Effector memory CD4-positive, alpha-beta T cell (primary cell): ENCODE measurements at places on chromosomes 1 and 21.

DNA sequence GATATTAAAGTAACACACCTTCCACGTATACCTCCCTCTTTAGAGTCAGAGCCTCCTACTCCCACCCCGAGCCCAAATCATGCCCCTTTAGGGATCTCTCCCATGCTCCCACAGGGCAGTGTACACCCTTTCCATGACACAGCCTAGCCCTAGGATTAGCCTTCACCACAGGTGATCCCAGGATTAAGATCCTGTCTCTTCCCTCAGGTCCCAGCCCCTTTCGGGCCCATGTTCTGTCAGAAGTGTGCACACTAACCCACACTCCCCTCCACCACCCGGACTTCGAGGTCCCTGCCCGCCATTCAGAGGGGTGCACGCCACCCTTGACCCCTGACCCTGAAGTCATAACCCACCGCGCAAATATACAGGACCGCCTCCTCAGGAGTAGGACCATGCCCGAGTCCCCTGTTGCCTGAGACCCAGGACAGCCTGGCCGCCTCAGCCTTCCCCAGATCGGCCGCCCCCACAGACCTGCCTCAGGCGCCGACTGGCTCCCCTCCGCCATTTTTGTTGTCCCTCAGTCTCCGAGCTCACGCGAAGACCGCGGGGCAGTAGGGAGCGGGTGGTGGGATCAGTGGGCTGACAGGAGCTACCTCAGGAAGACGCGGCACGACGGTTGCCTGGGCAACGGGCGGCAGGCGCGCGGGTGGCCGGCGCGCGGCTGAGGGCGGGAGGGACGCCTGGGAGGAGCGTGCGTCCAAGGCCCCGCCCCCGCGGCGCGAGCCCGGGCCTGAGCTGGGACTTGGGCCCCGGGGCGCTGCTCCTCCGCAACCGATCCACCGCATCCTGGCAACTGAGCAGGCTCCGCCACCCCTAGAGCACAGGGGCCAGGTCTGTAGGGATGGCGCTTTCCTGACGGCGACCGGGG is at the start of gene AGBL4:
Gene AGBL4 (minus strand): TSS at position 663 of the 868 bp plus-strand sequence.
- H3K27ac ChIP-seq: no peak within 1 kb of the TSS
- H3K27me3 ChIP-seq: no peaks in the 10 kb centered on the region
- H3K4me1 ChIP-seq: no peaks in the 10 kb centered on the region
- H3K36me3 ChIP-seq: no peaks in the 10 kb centered on the region
- H3K4me3 ChIP-seq: no peak within 1 kb of the TSS

- H3K4me3 ChIP-seq: no peak overlapping the region
- no peaks in the 10 kb centered on the region for H3K4me1 ChIP-seq
- H3K27ac ChIP-seq: no peak overlapping the region
- DNase-seq: no peak
Measured at GRCh38 chr1:53868565-53868964, 21.0 kb downstream of the YIPF1 start.

DNA sequence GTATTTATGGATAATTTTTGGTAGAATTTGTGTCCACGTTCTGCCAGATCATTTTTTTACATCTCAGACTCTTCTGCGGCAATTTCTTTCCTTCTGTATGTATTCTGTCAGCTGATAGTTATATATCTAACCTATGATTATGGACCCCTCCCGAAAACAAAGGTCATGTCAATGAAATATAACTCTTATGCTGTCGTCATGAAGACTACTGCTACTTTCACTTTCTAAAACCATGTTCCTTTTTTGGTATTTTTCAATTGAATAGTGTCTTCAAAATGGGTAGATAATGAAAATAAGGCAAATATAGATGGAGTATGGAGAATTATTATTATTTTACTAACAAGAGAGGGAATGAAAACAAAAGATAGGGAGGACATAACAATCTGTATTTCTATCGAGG is 3.2 kb downstream of the ANGPTL1 start:
- no peaks in the 10 kb centered on the region for H3K27me3 ChIP-seq
- H3K4me3 ChIP-seq: no peak overlapping the region
- H3K36me3 ChIP-seq: no peaks in the 10 kb centered on the region
- no peaks in the 10 kb centered on the region for H3K4me1 ChIP-seq
- H3K27ac ChIP-seq: no peak overlapping the region

DNA sequence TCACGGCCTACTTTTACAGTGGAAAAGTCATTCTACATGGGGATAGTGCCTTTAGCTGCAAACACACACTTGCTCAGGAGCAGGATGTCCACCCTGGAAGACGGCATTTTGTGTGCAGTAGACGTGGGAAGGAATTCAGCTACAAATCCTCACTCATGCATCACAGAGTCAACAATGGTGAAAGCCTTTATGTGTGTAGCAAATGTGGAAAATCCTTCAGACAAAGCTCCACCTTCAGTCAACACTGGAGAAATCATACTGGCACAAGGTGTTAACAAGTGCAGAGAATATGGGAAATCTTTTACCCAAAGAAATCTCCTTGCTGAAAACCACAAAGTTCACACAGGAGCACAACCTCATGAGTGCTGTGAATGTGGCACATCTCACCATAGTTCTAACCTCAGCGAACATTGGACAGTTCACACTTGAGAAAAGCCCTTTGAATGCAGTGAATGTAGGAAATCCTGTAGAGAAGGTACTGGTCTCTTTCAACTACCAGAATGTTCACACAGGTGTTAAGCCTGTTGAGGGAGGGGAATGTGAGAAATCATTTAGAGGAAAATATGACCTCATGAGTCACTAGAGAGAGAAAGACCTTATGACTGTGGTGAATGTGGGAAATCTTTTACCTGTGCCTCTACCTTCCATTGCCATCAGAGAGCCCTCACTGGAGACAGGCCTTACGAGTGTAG is 101.8 kb downstream of the PTGS2 start:
- H3K4me1 ChIP-seq: no peaks in the 10 kb centered on the region
- no peak for DNase-seq
- H3K36me3 ChIP-seq: no peaks in the 10 kb centered on the region
- H3K4me3 ChIP-seq: no peak overlapping the region
- no peaks in the 10 kb centered on the region for H3K27me3 ChIP-seq
- no peak overlapping the region for H3K27ac ChIP-seq

DNA sequence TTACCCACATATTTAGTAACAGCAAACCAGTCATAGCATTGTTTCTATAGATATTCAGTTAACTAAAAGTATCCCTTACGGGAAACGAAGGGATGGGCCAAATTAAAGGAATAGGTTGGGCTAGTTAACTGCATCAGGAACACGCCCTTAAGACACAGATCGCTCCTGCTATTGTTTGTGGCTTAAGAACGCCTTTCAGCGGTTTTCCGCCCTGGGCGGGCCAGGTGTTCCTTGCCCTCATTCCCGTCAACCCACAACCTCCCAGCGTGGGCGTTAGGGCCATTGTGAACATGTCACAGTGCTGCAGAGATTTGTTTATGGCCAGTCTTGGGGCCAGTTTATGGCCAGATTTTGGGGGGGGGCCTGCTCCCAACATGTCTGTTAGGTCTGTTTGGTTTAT is 14.7 kb downstream of the TNFRSF18 start:
- H3K36me3 ChIP-seq: no peaks in the 10 kb centered on the region
- no peak overlapping the region for H3K4me3 ChIP-seq

GRCh38 chr1:111461765-111462164 is 12.0 kb upstream of the C1orf162 start:
- DNase-seq: no peak
- H3K4me3 ChIP-seq: no peak overlapping the region
- H3K36me3 ChIP-seq: peaks cover 53% of the 10 kb centered on the region

DNA sequence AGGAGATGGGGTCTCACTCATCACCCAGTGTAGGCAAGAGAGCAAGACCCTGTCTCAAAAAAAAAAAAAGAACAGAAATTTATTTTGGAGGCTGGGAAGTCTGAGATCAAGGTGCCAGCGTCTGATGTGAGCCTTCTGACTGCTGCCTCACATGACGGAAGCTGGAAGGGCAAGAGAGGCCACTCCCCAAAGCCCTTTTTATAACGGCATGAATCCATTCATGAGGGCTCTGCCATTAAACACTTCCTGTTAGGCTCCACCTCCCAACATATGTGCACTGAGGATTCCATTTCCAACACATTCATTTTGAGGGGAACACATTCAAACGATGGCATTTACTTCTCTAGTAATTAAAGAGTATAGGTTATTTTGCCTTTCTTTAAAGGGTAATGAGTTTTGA is 50.9 kb upstream of the C1orf198 start:
- H3K4me3 ChIP-seq: no peak overlapping the region
- no peaks in the 10 kb centered on the region for H3K27me3 ChIP-seq
- H3K4me1 ChIP-seq: no peaks in the 10 kb centered on the region
